ENCODE measurements at places on chromosomes 4 and X.

GRCh38 chr4:154960476-154960875, 179.4 kb downstream of the RBM46 start:
- no peak for DNase-seq

DNA sequence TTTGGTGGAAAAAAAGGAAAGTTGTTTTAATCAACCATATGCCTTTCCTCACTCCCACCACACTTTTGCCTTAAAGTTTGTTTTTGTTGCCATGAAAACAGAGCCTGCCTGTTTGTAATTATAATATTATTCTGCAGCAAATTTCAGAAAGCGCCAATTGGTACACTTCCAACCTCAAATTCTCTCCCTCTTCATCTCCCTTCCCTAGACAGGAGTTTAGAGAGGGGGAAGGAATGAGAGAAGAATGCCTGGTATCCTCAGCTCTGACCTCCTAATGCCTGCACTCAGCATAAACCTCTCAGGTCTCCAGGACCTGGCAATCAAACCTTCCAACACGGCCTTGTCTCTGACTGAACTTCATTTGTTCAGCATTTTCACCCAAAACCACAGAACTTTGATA, 138.4 kb upstream of the HCCS start:
- no peak for DNase-seq

GRCh38 chr4:113109106-113109718, 59.8 kb downstream of the ANK2 start:
- no peak for DNase-seq

- no peak for DNase-seq
Observed at GRCh38 chr4:76722838-76723237, 175.1 kb downstream of the SOWAHB start.

- no peak for DNase-seq
Observed at GRCh38 chr4:81375745-81376144, 96.0 kb downstream of the RASGEF1B start.

DNA sequence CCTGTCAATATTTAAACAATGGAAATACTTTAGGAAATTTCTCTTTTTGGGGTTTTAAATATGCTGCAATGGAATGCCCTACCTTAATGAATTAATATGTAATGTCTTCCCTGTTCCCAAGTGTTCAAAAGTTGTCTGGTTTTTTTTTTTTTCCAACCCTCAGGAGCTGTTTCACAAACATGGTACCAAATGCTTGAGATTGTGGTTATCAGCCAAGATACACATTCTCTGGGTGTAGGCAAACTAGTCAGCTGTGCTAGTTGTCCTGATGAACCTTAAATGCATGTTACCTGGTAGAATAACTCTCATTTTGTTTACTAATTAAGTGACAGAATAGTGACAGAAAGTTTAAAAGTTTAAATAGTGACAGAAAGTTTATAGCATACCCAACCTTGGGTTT, 50.7 kb downstream of the FHL1 start:
- no peak for DNase-seq

DNA sequence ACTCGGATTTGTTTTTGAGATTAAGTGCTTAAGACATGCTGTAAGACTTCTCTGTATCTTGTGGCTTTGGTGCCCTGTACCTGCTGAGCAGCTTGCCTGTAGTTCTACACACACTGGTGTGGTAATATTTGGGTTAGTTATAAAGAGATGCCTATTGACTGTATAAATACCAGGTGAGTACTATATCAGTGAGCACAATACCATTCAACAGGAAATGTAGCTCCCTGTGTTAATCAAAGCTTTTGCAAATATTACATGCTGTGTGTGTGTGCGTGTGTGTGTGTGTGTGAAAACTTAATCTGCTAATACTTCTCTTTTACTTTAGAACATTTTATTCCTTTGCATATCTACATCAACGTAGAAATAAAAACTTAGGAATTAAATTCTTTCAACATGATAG, 30.1 kb downstream of the MYOZ2 start:
- DNase-seq: no peak

GRCh38 chr4:6172093-6172926, 28.0 kb downstream of the JAKMIP1 start:
- no peak for DNase-seq

DNA sequence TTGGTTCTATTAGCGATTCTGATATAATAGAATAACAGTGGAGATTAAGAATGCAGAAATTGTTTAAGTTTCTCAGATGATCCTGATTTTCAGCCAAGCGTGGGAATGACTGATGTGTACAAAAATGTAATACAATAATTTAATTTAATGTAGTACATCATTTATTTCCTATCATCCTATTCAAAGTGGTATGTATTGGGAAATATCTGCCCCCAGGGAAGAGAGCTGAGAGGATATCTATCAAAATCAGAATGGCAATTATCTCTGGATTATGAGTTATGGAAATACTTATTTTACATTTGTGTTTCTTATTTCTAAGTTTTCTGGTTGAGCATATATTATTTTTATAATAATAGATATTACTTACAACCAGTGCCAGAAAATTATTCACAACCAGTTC, 3.9 kb downstream of the FABP2 start:
- no peak for DNase-seq

- DNase-seq: peak; percentile 30
Observed at GRCh38 chr4:153142700-153143438, 61.4 kb upstream of the TRIM2 start.

- DNase-seq: no peak
Observed at GRCh38 chr4:67141586-67141985, 403.7 kb downstream of the CENPC start.

DNA sequence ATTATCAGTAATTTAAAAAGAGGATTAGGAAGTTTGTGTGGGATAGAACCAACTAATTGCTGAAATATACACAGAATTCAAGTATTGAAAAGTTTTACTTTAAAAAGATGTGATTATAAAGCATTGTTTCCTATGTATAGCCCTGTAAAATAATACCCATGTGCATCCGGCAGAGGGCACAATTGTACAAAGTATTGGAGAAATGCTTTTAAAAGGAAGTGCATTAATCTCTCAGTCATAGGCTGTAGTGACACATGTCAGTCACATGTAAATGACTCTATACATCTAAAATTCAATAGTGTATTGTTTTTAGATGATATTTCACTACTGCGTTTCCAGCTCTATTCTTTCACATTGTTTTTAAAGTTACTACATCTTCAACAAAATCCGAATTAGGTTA, 9.7 kb upstream of the GEMIN8 start:
- peak; percentile 64 for DNase-seq

GRCh38 chrX:39459952-39460351, 637.8 kb downstream of the BCOR start:
- no peak for DNase-seq

- DNase-seq: no peak
Observed at GRCh38 chr4:113499696-113500095, 261.8 kb downstream of the CAMK2D start.

GRCh38 chrX:630007-630611, 482 bp upstream of the SHOX start:
- DNase-seq: no peak

- DNase-seq: no peak
Observed at GRCh38 chrX:35890699-35891098, 28.8 kb upstream of the CFAP47 start.

- no peak for DNase-seq
Observed at GRCh38 chr4:117224256-117224655, 138.9 kb upstream of the TRAM1L1 start.

GRCh38 chr4:16257611-16258010, 31.3 kb upstream of the TAPT1 start:
- no peak for DNase-seq

DNA sequence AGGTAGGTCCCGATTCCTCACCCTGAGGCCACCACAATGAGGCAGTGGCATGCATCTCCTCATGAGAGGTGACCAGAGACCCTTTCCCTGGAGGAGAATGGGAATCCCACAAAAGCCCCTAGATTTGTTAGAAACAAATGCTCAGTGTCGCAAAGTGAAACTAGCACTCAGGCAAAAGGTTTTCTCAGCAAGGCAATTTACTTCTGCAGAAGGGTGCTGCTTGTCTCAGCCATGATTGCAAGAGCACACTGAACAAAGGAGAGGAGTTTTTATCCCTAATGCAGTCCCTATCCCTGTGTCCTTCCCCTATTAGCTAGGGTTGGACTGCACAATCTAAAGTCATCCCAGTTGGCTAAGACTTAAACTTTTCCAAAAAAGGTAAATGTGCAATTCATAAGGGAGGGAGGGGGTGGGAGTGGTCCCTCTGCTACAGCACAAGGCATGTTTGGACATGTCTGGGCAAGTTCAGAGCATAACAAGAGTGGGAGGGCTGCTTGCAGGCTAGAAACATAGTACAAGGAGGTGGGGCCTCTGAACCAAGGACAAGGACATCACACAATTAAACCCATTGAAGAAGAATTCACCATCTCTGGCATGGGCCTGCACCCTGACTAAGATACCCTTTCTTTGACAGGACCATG, 185.3 kb downstream of the CCNG2 start:
- DNase-seq: no peak

DNA sequence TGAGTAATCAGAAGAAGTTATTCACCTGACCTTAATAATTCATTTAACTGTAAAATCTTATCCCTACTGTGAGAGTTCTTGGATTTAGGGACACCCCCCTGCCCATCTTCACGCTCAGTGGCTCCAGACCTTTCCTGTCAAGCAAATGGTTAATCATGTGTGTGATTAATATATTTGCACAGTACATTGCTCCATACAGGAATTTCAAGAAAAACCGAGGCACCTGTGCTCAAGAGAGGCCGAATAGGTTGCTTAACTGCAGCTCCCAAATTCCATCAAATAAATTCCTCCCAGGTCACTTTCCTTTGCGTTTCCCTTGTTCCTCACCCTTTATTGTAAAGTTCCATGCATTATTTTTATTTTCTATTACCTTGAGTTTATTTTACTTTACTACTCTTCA, 119.5 kb downstream of the STOX2 start:
- DNase-seq: no peak
